ENCODE measurements at places on chromosomes 3 and 15.

DNA sequence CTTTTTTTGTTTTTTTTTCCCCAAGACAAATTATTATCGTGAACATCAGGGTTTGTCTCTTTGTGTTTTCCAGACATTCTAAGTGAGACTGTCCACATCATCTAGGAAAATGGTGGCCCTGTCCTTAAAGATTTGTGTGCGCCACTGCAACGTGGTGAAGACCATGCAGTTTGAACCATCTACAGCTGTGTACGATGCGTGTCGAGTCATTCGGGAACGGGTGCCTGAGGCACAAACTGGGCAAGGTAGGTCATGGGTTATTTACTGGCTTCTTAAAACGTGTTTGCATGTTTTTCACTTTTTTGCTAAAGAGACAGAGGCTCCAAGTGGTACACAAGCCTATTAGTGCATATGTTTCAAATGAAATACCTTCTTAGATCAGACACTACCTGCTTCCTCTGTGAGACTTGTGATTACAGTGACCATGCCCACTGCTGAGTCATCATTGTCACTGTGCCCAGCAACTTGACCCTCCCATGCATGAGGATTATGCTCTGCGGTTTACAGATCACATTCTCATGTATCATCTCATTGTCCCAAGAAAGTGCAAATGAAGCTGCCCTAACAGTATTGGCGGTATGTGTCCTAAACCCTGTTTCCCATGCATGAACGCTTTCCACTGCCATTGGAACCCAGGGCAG is 395.2 kb upstream of the TPM1 start:
- DNase-seq = no peak

DNA sequence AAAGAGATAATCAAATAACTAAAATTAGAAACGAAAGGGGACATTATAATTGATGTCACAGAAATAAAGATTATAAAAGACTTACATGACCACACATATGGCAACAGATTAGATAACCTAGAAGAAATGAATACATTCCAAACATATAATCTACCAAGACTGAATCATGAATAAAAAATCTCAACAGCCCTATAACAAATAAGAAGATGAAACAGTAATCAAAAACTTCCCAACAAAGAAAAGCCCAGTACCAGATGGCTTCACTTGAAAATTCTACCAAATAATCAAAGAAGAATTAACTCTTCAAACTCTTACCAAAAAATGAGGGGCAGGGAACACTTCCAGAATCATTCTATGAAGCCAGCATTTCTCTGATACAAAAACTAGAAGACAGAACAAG is 11.8 kb downstream of the TOP2B start:
- DNase-seq = no peak

DNA sequence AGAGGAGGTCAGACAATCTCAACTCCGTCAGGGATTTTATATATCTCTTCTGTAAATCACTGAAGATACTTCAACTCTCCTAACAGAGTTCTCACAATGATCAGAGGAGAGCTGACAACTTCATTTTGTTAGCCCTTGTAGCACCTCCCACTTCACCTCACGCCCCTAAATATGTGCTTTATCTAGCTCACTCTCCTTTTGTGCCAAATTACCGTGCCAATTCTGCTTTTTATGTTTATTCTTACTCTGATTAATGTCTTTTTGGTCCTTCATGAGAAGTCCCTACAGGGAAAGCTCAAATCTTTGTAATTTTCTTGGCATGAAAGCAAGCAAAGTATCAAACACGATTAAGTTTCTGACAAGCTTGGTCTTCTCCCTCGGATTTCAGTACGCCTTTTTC is 636.1 kb upstream of the NAALADL2 start:
- DNase-seq = no peak

GRCh38 chr3:51751287-51751686 is 27.8 kb downstream of the IQCF6 start:
- DNase-seq = no peak

GRCh38 chr3:195763076-195763830 is 42.5 kb downstream of the MUC20 start:
- no peak for DNase-seq

GRCh38 chr3:160556141-160556540 is 9.2 kb downstream of the KPNA4 start:
- no peak for DNase-seq

DNA sequence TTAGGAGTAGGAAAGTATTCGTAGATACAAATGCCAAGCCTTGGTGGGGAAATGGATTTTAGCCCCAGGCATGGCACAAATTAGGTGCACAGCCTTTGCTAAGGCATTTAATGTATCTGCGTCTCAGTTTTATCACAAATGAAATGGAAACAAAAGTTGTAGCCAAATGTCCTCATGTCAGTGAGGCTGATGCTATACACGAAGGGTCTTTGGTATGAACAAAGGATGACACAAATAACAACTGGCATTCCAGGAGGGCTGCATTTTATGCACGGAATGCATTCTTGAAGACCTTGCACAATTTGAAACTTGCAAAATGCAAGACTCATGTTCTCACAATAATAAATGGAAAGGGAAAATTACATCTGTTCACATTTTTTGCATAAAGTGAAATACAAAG is 181.9 kb downstream of the SV2B start:
- no peak for DNase-seq

DNA sequence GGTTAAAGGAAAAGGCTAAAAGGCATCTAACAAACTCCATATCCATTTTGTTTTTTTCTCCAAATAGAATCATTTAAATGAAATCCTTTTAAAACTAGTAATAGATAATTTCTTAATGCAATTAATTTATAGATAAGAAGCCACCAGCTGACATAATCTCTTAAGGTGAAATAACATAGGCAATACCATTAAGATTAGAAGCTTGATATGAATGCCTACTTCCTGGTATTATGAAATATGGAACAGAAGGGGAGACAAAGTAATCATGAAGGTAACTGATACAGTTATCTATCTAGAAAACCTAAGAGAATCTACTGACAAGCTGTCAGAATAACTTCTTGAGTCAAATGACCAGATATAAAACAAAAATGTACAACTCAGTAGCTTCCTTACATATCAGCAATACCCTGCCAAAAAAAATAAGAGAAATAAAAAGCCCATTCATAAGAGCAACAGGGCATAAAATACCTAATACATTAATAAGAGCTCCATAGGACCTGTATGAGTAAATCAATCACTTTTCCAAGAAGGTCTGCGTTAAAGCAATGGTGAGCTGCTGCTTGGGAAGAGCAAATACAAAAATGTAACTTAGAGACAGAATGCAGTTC is 10.7 kb downstream of the EHD4 start:
- no peak for DNase-seq

GRCh38 chr3:1969281-1969680 is 129.4 kb upstream of the CNTN4 start:
- no peak for DNase-seq

GRCh38 chr3:129577366-129577765 is 29.1 kb downstream of the PLXND1 start:
- no peak for DNase-seq
